Prostate gland (tissue), 2 donors: ENCODE measurements at places on chromosomes 6 and 20. TPM values are rescaled to one million over a fixed set of nuclear protein-coding genes. Genes with fewer than 3 reads are reported as not detected.

DNA sequence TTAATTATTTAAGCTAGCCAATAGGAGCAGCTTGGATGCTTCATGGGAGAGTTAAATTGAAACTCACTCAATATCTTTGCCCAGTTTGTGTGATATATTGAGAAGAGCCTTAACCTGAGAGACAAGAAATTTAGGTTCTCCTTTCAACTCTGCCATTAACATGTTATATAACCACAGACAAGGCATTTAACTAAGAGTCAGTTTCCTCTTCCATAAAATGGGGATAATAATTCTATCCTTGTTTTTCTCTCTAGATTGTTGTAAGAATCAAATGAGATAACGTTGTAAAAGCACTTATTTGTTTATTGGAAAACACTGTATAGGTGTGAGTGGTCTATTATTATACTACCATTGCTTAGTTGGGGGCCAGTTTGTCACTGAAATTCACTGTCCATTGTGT lies 7.8 kb downstream of the ACSS2 start:
- no peaks in the 10 kb centered on the region for H3K36me3 ChIP-seq
- H3K27ac ChIP-seq, result no peak overlapping the region
- no peaks in the 10 kb centered on the region for H3K27me3 ChIP-seq
- H3K4me1 ChIP-seq, result no peaks in the 10 kb centered on the region
- no peak for DNase-seq
- H3K4me3 ChIP-seq, result no peak overlapping the region

- no peaks in the 10 kb centered on the region for H3K4me1 ChIP-seq
- H3K36me3 ChIP-seq, result no peaks in the 10 kb centered on the region
- H3K27ac ChIP-seq, result no peak overlapping the region
- no peak overlapping the region for H3K4me3 ChIP-seq
Observed at GRCh38 chr6:79818471-79818870, 128.9 kb downstream of the ELOVL4 start.

DNA sequence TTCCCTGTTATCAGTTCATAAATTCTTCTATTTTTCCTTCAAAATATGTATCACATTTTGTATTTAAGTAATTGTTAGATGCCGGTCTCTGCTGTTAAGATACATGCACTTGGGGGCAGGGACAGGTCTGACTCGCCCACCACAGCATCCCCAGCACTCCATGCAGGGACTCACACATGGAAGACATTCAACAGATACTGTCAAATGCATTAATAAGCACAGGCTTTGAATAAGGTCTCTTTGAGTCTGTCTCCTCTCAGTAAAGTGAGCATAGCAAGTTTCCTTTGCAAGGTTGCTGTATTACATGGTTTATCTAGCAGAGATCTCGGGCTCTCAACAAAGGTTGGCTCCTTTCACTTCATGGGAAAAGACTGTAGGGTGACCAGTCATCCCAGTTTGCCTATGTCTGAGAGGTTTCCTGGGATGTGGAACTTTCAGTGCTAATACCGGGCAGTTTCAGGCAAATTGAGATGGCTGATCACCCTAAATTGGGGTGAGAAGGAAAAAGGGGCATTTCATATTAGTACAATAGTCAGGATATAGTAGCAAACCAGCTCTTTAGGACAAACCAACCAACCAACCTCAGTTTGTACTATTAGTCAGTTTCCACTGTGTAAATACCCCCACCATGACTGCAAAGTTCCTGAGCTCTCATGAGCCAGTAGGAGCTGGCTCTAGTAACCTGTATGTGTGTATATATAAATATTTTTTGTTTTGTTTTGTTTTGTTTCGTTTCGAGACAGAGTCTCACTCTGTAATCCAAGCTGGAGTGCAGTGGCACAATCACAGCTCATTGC lies 15.0 kb downstream of the JPH2 start:
- no peaks in the 10 kb centered on the region for H3K4me1 ChIP-seq
- no peaks in the 10 kb centered on the region for H3K36me3 ChIP-seq
- DNase-seq, result no peak
- H3K27me3 ChIP-seq, result no peaks in the 10 kb centered on the region
- no peak overlapping the region for H3K4me3 ChIP-seq
- no peak overlapping the region for H3K27ac ChIP-seq

GRCh38 chr6:156767603-156768467 lies 9.3 kb upstream of the ARID1B start:
- no peaks in the 10 kb centered on the region for H3K27me3 ChIP-seq
- H3K4me3 ChIP-seq, result no peak overlapping the region
- H3K27ac ChIP-seq, result no peak overlapping the region
- H3K4me1 ChIP-seq, result no peaks in the 10 kb centered on the region
- DNase-seq, result no peak

GRCh38 chr6:57248311-57248895 lies 26.3 kb upstream of the RAB23 start:
- no peak for DNase-seq
- no peaks in the 10 kb centered on the region for H3K27me3 ChIP-seq
- H3K4me1 ChIP-seq, result peaks cover 17% of the 10 kb centered on the region
- no peaks in the 10 kb centered on the region for H3K36me3 ChIP-seq
- H3K27ac ChIP-seq, result no peak overlapping the region

DNA sequence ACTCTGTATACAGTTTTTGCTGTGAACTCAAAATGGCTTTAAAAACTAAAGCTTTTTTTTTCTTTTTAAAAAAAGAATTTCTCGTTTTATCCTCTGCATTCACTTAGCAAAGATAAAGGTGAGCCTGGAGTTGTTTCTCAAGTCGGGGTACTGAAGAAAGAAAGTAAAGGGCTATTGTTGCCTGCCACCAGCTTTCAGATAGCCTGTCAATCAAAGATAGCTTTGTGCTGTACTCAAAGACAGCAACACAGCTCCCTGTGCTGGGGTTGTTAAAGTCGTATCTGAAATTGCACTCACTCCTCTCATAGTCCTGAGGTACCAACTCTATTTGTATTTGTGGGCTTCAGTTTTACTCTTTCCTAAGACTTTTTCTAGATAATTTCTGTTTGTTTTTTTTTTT lies 710.1 kb upstream of the ID4 start:
- no peaks in the 10 kb centered on the region for H3K27me3 ChIP-seq
- H3K4me1 ChIP-seq, result no peaks in the 10 kb centered on the region
- no peak overlapping the region for H3K4me3 ChIP-seq
- no peaks in the 10 kb centered on the region for H3K36me3 ChIP-seq
- DNase-seq, result no peak
- H3K27ac ChIP-seq, result no peak overlapping the region

- H3K27ac ChIP-seq, result no peak overlapping the region
- no peak for DNase-seq
- no peaks in the 10 kb centered on the region for H3K27me3 ChIP-seq
- no peaks in the 10 kb centered on the region for H3K4me1 ChIP-seq
Observed at GRCh38 chr6:144469144-144469575, 184.0 kb downstream of the UTRN start.

DNA sequence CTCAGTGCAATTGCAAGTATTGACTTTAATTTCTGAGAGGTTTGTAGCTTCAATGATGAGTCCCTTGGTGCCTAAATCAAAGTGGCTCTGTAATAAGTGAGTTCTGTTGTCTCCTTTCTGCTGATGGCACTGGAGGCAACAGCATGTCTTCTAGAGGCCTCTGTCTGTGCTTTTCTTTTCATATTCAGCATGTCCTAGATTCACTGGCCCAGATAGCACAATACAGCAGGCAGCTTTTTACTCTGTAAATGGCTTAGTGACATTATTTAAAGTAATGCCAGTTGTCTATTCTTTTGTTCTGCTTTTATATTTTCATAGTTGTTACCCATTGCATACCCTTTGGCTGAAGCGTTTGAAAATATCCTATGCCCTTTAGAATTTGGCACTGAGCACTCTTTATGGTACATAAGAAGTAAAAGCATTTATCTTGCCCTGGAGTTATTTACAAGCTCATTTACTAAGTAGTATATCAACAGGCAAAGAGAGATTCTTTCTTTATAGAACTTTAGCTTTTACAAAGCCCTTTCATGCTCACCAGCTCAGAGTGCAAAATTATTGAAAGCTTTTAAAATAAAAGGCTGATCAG lies 271.5 kb upstream of the KCNQ5 start:
- no peak overlapping the region for H3K4me3 ChIP-seq
- H3K27ac ChIP-seq, result no peak overlapping the region
- H3K36me3 ChIP-seq, result no peaks in the 10 kb centered on the region
- H3K4me1 ChIP-seq, result no peaks in the 10 kb centered on the region
- no peaks in the 10 kb centered on the region for H3K27me3 ChIP-seq
- DNase-seq, result no peak

- no peaks in the 10 kb centered on the region for H3K27me3 ChIP-seq
- no peak overlapping the region for H3K4me3 ChIP-seq
- no peaks in the 10 kb centered on the region for H3K36me3 ChIP-seq
- DNase-seq, result no peak
- no peak overlapping the region for H3K27ac ChIP-seq
Observed at GRCh38 chr6:170082067-170082466, 208.8 kb downstream of the DLL1 start.

GRCh38 chr20:6993511-6993910 lies 226.0 kb downstream of the BMP2 start:
- H3K27me3 ChIP-seq, result no peaks in the 10 kb centered on the region
- H3K4me3 ChIP-seq, result no peak overlapping the region
- no peak for DNase-seq
- H3K4me1 ChIP-seq, result no peaks in the 10 kb centered on the region
- no peaks in the 10 kb centered on the region for H3K36me3 ChIP-seq

GRCh38 chr6:137883400-137884148 lies 16.5 kb downstream of the TNFAIP3 start:
- no peaks in the 10 kb centered on the region for H3K27me3 ChIP-seq
- H3K4me3 ChIP-seq, result no peak overlapping the region
- DNase-seq, result no peak
- peaks cover 8% of the 10 kb centered on the region for H3K36me3 ChIP-seq
- no peak overlapping the region for H3K27ac ChIP-seq
- H3K4me1 ChIP-seq, result no peaks in the 10 kb centered on the region

DNA sequence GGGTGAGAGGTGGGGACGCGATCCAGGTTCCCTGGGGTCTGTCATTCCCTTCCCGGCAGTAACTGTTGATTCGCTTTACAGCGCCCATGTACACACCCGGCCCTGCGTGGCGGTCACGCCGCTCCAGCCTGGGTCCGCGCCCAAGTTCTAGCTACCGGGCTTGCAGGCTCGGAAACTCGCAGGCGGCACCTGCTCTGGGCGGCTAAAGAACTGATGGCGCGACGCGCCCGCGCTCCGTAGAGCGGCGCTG lies 1.4 kb upstream of the POU3F2 start:
- no peaks in the 10 kb centered on the region for H3K36me3 ChIP-seq
- DNase-seq, result no peak
- no peak overlapping the region for H3K27ac ChIP-seq
- peaks cover 54% of the 10 kb centered on the region for H3K27me3 ChIP-seq
- peak overlapping the region; percentile 33 for H3K4me3 ChIP-seq
- peaks cover 9% of the 10 kb centered on the region for H3K4me1 ChIP-seq

GRCh38 chr6:127933852-127934840 lies 33.3 kb upstream of the THEMIS start:
- no peaks in the 10 kb centered on the region for H3K27me3 ChIP-seq
- H3K36me3 ChIP-seq, result no peaks in the 10 kb centered on the region
- no peaks in the 10 kb centered on the region for H3K4me1 ChIP-seq
- no peak overlapping the region for H3K4me3 ChIP-seq
- no peak overlapping the region for H3K27ac ChIP-seq

DNA sequence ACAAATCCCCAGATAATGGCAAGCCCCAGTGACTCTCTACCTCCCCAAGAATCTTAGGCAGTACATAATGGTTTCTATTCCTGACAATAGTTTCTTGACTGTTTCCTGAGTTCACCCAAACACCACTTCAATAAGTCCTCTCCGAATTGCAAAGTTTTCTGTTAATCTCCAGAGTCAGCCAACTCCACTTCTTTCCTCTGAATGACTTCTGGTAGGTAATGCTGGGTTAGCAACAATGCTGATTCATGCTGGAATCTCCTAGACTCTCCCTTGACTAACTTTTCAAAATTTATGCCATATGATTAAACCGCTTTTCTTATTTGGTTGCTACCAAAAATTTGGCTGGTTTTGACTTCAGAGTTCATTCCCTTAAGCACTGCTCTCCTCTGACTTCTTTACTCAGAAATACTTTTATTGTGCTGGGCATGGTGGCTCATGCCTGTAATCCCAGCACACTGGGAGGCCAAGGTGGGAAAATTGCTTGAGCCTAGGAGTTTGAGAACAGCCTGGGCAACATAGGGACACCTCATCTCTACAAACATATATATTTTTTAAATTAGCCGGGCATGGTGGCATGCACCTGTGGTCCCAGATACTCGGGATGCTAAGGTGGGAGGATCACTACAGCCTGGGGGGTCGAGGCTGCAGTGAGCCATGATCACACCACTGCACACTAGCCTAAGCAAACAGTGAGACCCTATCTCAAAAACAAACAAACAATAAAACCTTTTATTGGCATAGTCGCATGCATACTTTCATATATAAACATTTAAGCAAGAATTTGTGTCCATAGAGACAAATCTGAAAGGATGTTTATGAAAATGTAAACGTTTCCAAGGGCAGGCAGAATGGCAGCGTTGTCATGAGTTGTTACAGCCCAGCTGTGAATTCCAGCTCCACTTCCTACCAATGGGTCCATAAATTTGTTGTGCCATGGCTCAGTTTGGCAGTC lies 249.3 kb upstream of the PLN start:
- no peak for DNase-seq
- no peaks in the 10 kb centered on the region for H3K27me3 ChIP-seq
- no peaks in the 10 kb centered on the region for H3K36me3 ChIP-seq
- H3K4me3 ChIP-seq, result no peak overlapping the region

- H3K4me3 ChIP-seq, result no peak overlapping the region
- H3K27me3 ChIP-seq, result no peaks in the 10 kb centered on the region
Observed at GRCh38 chr6:20098267-20098876, 113.9 kb downstream of the MBOAT1 start.

- H3K4me3 ChIP-seq, result no peak overlapping the region
- no peaks in the 10 kb centered on the region for H3K27me3 ChIP-seq
- DNase-seq, result no peak
Observed at GRCh38 chr6:40356242-40356910, 230.8 kb downstream of the LRFN2 start.

- no peaks in the 10 kb centered on the region for H3K36me3 ChIP-seq
- H3K27ac ChIP-seq, result no peak overlapping the region
- H3K4me3 ChIP-seq, result no peak overlapping the region
- no peaks in the 10 kb centered on the region for H3K4me1 ChIP-seq
- no peak for DNase-seq
Observed at GRCh38 chr6:142367061-142367460, 65.3 kb downstream of the ADGRG6 start.

GRCh38 chr6:140445474-140446004 lies 1071.1 kb upstream of the CITED2 start:
- H3K36me3 ChIP-seq, result no peaks in the 10 kb centered on the region
- H3K27me3 ChIP-seq, result no peaks in the 10 kb centered on the region
- DNase-seq, result no peak
- H3K27ac ChIP-seq, result no peak overlapping the region
- no peak overlapping the region for H3K4me3 ChIP-seq

The PRDM1 gene
- 3.5 TPM for total RNA-seq

The BTNL2 gene
- total RNA-seq, result not detected

The OR2B2 gene
- total RNA-seq, result not detected

The C2 gene
- 7.9 TPM for total RNA-seq

The SALL4 gene
- 1.8 TPM for total RNA-seq

The SAMD5 gene
- total RNA-seq, result 2.2 TPM

The ELOVL4 gene
- 5.8 TPM for total RNA-seq

The ERVFRD-1 gene
- total RNA-seq, result not detected
